ENCODE measurements at places on chromosomes 13 and 19. TPM values are rescaled to one million over a fixed set of nuclear protein-coding genes. Genes with fewer than 3 reads are reported as not detected.

VSTM2B gene
- not detected for total RNA-seq

REEP6 gene
- 1.2 TPM for total RNA-seq

NLRP4 gene
- total RNA-seq: not detected

LGALS7B gene
- not detected for total RNA-seq

CCDC70 gene
- total RNA-seq: not detected

RPL18 gene
- total RNA-seq: 2,285 TPM

LILRA2 gene
- total RNA-seq: 1.7 TPM

DNA sequence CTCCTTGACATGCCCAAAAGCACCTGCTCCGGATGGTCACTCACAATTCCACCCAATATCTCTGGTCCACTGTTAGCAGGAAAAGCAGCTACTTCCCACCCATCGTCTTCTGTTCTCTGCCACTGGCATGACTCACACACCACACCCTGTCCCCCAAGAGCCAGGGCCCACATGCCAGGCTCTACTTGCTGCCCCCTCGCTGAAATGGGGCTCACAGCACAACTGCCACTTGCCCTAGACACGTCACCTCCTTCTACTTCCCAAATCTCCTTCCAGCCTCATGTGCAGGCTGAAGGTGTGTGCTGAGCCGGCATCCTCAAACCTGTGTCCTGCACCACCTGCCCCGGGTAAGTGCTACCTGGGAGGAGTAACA lies 65.0 kb downstream of the TBC1D4 start:
- no peak for DNase-seq

DNA sequence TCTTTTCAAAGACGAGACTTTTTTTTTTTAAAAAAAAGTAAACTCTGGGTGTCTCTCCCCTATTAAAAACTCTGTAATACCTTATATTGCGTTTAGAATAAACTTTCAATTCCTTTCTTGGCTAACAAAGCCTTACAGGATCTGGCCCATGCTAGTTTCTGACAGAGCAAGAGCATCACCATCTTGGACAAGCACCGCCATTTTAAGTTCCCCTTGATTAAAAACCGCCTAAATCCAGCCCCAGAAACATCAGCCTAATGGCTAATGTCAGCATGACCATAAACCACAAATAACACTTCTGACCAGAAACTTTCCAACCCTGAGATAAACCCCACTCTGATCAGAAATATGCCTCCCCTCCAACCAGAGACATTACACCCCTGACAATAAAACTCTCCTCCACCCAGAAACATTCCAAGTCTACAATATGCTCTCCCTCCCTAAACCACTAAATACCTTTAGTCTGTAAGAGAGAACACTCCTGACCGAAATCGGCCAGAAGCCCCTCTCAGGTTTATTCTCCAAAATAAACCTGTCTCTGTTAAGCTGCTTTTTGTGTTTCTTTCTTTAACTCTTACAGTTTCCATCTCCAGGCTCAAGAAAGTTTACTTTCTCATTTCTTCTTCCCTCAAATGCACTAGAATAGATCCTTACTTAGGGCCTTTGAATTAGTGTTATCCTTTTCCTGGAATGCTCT lies 1.6 kb upstream of the AKAP11 start:
- no peak for DNase-seq

DNA sequence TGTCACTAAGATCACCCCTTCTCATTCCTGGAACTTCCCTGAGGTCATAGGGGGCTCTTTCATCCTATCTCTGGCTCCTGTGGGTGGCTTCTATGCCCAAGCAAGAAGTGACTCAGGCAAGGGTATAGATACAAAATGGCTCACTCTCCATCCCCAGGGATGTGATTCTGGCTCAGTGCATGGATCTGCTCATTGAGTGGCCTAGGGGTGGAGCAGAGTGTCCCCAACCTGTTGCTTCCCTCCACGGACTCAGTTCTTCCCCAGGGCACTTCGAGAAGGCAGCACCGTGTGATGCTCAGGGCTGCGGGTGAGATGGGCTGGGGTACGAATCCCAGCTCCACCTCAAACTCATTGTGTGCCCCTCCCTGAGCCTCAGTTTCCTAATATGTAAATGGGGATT lies 136.4 kb downstream of the PTPRS start:
- DNase-seq: no peak

GRCh38 chr13:72435251-72435650 lies 292.2 kb downstream of the MZT1 start:
- no peak for DNase-seq

DNA sequence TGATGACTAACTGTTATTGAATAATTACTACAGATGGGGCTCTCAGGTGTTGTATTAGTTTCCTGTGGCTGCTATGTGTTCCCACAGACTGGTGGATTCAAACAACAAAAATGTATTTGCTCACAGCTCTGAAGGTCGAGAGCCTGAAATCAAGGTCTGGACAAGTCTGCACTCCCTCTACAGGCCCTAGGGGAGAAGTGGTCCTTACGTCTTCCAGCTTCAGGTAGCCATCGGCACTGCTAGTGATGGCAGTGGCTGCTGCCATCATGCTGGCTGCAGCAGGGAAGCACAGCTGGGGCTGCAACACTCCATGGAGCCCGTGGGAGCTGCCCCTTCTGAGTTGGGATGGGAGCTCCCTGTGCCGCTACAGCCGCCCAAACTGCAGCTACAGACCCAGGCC lies 1.9 kb downstream of the TEX26 start:
- no peak for DNase-seq

- no peak for DNase-seq
These were observed 32.6 kb downstream of the RYR1 start for GRCh38 chr19:38466050-38466449.

DNA sequence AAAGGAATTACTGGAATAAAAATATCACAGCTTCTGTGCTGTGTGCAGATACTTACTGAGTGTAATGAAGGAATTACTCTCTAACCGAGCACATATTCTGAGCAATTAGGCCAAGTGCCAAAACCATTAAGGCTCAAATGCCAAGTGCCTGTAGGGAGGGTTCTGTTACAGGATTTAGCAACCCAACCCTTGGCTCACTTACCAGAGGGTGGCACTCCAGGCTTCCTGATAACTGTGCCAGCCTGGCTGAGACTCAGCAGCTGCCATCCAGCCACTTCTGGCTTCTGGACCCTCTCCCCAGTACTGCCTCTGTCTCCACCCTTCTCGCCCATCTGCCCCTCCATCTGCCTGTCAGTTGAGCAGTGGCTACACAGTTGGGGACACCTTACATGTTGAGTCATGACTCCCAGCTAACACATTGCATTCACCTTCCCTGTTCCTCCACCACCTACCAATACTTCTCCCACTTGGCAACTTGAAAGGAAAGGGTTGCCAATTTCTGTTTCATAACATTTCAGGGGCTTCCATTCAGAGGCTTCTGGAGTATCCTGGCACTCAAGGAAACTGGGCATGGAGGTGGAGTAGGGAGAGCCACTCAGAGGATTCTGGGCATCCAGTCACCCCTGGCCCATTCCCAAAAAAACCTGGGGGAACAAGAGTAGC lies 110.5 kb downstream of the COG6 start:
- DNase-seq: peak; percentile 17

GRCh38 chr13:110399801-110400200 lies 92.7 kb downstream of the COL4A2 start:
- DNase-seq: no peak

- no peak for DNase-seq
These were observed 26.5 kb downstream of the COMMD6 start for GRCh38 chr13:75511051-75511625.

DNA sequence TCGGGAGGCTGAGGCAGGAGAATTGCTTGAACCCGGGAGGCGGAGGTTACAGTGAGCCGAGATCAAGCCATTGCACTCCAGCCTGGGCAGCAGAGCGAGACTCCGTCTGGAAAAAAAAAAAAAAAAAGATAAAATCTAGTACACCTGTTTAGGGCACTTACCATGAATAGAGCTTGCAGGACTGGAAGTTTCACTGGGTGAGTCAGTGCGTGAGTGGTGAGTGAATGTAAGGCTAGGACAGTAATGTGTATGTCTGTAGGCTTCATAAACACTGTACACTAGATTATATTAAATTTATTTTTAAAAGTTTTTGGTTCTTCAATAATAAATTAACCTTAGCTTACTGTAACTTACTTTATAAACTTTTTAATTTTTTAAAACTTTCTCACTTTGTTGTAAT lies 22.9 kb downstream of the PPP5C start:
- DNase-seq: no peak

- DNase-seq: no peak
These were observed 287.4 kb downstream of the PCDH17 start for GRCh38 chr13:57918913-57919312.

GRCh38 chr19:10037367-10037766 lies 24.1 kb downstream of the RDH8 start:
- no peak for DNase-seq
